Retina (tissue), 1 donor: ENCODE measurements at places on chromosomes 7 and 10.

DNA sequence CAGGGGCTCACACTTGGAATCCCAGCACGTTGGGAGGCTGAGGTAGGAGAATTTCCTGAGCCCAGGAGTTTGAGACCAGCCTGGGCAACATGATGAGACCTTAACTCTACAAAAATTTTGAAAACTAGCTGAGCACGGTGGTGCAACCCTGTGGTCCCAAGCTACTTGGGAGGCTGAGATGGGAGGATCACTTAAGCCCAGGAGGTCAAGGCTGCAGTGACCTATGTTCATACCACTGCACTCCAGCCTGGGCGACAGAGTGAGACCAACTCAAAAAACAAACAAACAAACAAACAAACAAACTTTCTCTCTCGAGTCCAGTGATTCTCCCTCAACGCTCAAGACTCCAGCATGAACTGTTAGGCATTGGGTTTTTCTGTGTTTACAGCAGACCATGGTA lies 2.0 kb upstream of the TYSND1 start:
- DNase-seq = no peak

DNA sequence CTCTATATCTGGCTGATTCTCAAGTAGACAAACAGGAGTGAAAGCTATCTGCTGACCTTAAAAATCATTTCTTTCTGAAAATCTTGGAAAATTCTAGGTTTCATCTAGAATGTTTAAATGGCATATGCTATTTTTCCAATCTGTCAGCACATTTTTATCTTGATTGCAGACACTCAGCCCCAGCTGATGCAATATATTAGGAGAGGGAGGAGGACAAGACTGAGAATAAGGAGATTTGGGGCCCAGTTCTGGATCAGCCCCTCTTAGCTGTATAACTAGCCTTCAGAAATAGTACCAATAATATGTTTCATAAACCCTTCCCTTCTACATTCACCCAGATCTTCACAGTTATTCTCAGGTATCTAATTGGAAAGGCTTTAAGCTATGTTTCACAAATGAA lies 131.2 kb downstream of the HDAC9 start:
- no peak for DNase-seq

DNA sequence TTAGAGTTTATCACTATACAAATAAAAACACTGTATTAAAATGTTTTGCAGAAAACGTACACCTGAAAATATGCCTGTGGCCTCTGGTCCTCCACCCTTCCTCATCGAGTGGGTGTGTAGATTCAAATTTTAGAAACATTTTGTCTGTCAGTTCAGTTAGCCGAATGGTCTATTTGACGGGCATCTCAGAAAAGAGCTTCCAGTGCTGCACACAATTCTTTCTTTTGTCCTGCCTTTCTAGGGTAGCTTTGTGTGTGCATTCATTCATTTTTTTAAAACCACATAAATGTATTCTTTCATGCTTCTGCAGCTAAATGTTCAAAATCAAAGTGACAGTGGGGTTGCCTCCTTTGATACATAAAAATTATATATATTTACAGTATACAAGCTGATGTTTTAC lies 46.8 kb downstream of the GNAI1 start:
- DNase-seq = no peak

GRCh38 chr7:33882950-33883670 lies 22.2 kb upstream of the BMPER start:
- no peak for DNase-seq

DNA sequence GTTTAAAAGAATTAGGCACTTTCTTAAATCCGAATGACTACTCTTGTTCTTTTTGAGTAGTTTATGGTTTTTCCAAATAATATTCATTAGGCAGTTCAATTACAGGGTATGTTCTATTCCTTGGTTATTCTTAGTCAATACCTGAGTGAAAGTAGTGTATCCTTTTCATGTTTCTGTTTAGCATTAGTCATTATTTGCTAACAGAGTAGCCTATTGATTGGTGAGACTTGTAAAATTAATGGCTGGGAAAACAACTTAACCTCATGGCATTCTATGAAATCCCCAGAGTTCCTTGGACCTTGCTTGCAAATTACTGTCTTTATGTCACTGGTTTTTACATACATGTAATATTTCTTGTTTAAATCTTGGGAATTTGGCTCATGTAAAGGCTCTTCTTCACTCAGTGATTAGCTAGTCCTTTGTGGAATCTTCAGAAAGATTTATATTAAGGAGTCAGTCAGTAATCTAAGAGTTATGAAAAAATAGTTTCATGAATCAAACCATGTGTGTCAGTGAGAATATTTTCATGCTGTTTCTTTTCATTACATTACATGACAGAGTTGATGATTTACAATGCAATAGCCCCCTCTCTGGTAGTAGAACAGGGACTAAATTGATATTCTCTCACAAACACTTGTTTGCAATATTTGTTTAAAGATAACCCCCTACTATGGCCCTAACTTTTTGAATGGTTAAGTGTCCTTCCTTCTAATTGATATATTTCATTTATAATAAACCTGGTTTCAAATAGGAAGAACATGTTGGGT lies 81.5 kb upstream of the LRRTM3 start:
- no peak for DNase-seq

DNA sequence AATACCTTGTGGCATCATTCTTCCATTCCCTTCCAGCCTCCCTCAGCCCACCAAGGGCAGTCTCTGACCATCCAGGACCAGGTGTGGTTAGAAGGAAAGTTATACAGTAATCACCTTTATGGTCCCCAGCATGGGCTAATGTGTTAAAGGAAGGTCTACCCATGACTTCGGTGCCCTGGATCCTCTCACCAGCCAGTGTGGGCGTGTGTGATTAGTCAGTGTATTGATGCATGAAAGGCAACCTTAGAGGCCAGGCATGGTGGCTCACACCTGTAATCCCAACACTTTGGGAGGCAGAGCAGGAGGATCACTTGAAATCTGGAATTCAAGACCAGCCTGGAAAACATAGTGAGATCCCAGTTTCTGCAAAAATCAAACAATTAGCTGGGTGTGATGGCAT lies 88.9 kb downstream of the APBB1IP start:
- no peak for DNase-seq

DNA sequence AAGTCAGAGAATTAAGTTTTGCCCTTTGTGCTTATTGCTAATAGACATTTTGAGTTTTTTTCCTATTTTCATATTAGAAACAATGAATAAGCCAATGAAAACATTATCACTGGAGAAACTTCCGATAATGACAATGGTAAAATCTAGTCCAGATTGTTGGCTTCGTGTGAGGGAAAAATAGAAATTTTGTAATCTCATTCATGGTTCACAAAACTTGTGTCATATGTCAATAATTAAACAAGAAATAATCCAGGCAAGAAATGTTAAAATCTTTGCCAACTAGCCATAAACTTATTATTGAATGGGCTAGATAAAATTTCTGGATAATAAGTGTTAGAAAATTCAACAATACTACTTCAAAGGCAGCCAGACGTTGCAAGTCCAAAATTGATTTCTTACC lies 36.6 kb downstream of the RNLS start:
- no peak for DNase-seq

GRCh38 chr10:27504808-27505460 lies 830 bp downstream of the RAB18 start:
- DNase-seq = no peak

- no peak for DNase-seq
Measured at GRCh38 chr7:7862393-7862792, 106.2 kb upstream of the GLCCI1 start.

- no peak for DNase-seq
Measured at GRCh38 chr10:58842860-58843376, 330.2 kb downstream of the BICC1 start.

DNA sequence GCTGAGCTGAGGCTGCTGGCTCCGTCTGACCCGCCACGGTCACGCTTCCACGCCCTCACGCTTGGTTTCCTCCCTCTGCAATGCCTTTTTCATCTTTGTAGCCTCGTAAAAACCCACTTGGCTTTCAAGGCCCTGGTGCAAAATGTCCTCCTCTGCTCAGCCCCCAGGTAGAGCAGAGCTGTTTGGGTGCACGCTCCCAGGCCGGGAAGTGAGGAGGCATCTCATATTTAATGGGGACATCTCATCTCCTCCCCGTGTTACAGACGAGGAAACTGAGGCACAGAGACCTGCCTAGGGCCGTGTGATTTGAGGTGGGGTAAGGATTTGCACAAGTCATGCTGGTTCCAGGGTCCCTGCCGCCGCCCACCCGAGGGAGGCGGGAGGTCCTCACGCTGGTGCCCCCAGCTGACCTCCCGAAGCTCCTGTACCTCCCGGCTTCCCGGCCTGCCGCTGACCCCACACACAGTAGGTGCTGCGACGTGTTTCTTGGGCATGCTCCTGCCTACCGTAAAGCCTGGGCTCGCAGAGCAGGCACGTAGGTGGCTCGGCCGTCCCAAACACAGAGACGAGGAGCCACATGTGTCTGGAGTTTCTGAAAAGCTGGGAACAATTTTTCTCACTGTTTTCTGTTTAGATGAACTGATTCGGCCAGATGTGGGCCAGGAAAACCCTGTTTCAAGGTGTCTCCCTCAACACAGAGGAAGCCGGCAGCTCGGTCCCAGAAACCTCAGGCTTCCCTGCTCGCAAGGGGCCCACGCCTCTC lies 11.5 kb downstream of the FOXL3 start:
- no peak for DNase-seq

DNA sequence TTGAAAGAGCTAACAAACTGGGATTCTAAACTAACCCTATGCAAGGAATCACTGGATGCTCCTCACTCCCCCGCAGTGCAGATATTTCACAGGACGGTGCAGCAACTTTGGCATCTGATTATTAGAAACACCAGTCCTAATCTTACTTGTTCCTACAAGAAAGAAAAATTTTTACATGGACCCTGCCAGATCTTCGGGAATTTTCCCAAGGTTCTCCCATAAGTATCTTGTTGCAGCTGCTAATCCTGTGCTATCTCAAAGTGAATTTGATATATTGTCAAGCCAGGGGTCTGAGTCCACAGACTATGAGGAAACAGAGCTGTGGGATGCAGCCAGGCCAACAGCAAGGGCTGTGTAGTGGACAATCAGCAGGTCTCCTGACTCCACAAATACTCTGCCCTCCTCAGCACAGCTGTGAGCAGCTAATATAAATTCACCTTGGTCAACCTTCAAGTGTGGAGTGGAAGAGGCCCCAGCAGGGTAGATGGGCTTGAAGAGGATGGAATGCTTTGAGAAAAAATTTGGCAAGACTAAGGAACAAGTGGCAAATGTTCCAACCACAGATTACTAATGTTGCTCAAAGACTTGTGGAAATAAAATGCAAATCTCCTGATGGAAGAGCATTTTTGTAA lies 25.6 kb downstream of the VSTM4 start:
- no peak for DNase-seq

DNA sequence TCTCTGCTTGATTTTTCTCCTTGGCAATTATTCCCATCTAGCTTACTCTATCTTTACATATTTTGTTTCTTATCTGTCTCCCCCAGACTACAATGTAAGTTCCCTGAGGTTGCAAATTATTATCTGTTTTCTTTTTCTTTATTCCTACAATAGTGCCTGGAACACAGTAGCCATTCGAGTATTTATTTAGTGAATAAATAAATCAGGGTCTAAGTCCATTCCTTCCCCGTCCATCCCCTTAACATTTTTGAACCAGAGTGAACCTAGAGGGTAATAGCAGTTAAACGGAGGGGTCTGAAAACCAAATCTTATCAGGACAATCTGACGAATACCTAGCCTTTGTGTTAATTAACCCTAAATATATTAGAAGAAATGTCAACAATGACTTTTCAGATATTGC lies 252.8 kb upstream of the YAE1 start:
- DNase-seq = no peak

DNA sequence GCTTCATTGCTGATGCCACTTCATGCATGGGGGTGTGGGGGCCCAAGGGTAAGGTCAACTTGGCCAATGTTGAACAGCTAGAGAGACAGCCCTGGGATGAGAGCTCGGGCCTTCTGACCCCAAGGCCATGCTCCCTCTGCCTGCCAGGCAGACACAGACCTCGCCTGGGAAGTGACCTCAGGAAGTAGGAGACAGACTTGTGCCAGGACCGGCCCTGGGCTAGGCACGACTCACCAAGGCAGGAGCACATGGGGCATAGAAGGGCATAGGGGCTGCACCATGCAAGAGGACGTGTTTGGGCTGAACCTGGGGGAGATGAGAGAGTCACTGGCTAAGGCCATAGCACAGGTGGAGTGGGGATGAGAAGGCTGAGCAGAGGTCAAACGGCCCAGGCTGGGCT lies 27.1 kb downstream of the ZCCHC24 start:
- no peak for DNase-seq

- no peak for DNase-seq
Measured at GRCh38 chr7:141295367-141295895, 221.6 kb downstream of the TMEM178B start.

DNA sequence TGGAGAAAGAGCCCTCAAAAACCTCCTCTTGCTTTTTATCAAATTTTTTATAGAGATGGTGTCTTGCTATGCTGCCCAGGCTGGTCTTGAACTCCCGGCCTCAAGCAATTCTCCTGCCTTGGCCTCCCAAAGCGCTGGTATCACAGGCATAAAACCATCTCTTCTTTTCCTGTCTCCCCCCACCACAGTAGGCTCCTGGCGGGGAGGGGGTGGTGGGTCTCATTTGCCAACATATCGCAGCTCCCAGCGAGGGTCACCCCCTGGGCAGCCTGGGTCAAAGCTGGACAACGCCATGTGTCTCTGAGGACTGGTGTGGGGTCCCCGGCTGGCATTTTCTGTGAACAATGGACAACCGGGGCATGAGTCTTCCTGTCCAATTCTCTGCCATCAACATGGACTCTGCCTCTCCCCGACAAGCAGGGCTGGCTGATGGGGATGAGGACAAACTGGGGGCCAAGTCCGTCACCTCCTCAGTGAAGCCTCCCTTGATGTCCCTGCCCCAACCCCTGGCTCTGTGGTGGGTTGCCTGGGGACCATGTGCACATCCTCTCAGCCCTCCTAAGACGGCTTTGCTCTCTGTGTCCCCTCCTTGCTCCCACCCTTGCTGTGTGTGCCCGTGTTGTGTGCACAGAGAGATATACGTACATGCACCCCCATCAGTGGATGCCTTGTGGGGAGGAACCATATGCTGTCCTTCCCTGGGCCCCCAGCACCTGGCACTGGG lies 86.4 kb upstream of the GNA12 start:
- DNase-seq = no peak

GRCh38 chr10:130751851-130752250 lies 559.7 kb downstream of the TCERG1L start:
- no peak for DNase-seq
